ENCODE measurements at places on chromosomes 1 and 21.
A peak's percentile ranks its signal among the peaks of the same experiment; 100 is the strongest.

- DNase-seq: no peak
Observed at GRCh38 chr1:168843950-168844349, 114.9 kb upstream of the DPT start.

DNA sequence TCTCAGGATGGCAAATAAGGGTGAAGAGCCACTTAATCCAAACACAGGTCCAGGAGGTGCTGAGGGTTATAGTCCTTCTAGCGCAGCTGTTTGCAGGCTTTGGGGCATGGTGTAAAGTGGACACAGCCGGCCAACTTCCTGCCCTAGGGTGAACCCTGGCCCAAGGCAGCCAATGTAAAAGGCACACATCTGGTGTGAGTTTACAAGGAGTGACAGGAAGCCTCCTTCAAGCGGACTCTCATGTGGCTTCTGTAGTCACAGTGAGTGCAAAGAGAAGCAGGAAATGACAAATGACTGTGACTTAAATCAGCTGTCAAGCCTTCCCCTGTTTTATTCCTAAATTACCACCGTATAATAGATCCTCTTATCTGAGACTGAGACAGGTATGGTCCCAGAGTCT is 213.0 kb downstream of the CRB1 start:
- DNase-seq: no peak

- DNase-seq: no peak
Observed at GRCh38 chr1:29689372-29690030, 453.2 kb downstream of the PTPRU start.

DNA sequence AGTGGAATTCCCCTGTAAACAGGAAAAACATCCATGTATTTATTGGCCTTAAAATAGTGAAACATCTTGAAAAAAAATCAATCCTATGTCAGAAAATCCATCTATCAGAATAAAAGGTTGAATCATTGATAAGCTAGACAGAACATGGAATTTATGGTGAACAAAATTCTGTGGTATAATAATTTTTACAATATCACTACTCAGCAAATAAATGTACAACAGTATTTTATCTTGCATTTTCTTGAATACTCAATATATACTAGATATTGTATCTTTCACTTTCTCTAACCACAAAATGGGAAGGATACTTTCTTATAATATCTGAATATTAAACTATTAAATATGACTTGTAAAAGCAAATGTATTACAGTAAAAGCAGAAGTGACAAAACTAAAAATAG is 5.7 kb upstream of the UBE4B start:
- DNase-seq: no peak

DNA sequence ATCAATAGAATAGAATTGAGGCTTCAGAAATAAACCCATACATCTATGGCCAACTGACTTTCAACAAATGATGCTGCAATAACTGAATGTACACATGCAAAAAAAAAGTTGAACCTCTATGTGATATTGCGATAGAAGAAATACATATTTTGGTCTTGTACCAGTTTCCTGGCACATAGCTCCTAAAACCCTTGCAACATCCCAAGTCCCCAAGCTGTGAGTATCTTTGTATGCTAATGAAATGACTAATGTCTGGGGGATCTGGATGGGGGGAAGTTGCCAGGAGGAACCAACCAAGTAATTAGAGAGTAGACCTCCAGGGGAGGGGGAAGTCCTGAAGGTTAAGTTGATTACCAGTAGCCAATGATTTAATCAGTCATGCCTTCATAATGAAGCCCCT is 24.4 kb downstream of the BLZF1 start:
- DNase-seq: no peak

- no peak for DNase-seq
Observed at GRCh38 chr1:183885142-183885735, 80.3 kb downstream of the RGL1 start.

GRCh38 chr1:53417074-53417511 is 42.1 kb upstream of the DMRTB1 start:
- DNase-seq: no peak

GRCh38 chr1:231057410-231057809 is 17.4 kb upstream of the FAM89A start:
- no peak for DNase-seq

DNA sequence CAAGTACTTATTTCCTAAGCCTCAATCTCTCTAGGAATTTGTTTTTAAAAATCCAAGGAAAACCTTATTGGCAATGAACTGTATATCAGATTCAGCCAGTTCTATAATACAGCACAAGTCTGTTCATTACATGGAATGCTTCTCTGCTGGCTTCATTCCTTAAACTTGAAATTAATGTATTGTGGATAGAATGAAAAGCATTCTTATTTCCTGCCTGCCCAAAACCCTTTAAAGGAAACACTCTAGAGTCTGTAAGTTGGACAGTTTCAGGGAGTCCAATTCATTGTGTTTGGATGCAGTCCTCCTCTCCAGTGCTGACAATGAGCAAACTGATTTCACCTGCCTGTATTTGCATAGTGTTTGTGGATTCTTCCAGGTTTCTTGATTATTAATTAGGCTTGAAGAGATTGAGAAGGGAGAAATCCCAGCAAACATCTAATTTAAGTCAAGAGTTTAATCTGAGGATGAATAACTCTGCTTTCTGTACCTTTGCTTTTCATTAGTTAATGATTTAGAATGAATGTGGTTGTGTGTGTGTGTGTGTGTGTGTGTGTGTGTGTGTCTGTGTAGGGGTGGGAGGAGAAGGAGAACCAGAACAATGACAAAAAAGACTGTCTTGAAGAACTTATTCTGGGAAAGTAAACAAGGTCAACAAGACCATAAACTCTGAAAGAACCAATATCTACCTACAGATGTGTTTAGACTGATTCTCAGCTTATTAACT is 61.2 kb downstream of the CACHD1 start:
- no peak for DNase-seq

DNA sequence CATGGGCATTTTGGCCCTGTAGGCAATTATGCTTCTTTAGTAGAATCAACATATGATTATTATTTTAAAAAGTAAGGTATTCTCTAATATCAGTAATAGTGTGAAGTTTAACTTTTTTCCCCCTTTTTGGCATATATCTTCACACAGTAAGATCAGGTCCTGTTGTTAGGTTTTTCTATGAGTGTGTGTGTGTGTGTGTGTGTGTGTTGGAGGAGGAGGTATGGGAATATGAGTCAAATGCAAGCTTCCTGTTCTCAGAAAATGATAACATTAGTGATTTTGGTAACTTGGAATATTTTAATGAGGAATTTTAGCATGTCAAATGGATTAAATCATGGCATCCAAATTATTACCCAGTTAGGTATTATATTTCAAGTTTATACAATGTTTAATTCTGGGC is 65.8 kb upstream of the BCL10 start:
- DNase-seq: no peak

- no peak for DNase-seq
Observed at GRCh38 chr1:108048301-108049177, 83.6 kb upstream of the VAV3 start.

GRCh38 chr1:117606649-117607430 is 992 bp downstream of the TENT5C start:
- peak; percentile 79 for DNase-seq

DNA sequence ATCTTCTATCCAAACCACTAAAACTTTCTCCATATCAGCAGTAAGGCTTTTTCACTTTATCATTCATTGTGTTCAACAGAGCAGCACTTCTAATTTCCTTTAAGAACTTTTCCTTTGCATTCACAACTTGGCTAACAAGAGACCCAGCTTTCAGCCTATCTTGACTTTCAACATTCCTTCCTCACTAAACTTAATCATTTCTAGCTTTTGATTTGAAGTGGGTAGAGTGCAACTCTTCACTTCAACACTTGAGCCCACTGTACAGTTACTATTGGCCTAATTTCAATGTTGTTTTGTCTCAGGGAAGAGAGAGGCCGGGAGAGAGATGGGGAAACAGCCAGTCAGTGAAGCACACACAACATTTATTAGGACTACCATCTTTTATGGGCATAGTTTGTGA is 2.0 kb downstream of the UBE2G2 start:
- no peak for DNase-seq

DNA sequence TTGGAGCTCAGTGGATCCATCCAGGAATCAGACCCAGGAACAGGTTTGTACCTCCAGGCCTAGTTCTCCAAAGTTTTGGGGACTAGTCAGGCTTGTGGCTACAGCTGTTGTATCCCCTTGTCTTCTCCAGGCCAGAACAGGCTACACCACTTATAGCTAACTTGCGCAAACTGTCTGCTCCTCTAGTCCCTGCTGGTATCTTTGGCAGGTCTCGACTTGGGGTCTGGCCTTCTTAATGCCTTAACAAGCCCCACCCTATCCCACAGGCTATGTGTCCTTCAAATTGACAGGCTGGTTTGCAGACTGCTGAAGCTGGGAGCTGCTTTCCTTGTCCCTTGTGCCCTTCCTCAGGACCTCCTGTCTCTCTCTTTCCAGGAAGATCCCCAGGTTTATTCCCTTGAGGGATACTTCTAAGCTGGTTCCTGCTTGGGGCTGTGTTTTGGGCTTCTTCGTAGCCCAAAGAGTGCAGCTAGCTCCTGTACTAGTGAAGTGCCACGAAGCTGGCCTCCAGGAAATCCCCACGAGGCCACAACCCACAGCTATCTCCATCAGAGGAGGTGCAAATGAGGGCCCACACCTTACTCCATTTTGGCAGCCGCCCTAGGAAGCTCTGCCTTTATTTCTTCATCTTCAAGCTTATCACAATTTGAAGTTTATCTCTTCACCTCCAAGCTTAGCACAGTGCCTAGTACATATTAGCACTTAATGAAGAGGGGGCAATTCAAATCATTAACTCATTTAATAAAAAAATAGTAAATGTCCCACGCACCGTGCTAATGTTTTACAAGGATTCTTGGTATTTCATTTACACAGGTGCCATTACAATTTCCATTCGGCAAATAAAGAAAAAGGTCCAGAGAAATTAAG is 683 bp upstream of the DMAP1 start:
- peak; percentile 63 for DNase-seq

Measured in hematopoietic multipotent progenitor cell treated with erythropoietin and hydrocortisone succinate and interleukin-3 and kit ligand, for 17 days (in vitro differentiated cells).